Stimulated activated CD4-positive, alpha-beta T cell treated with anti-CD3 and anti-CD28 coated beads, Interleukin-15, amount 100 ng/mL, for 1 hour (primary cell): ENCODE measurements at places on chromosomes 5 and 9.

GRCh38 chr9:111236332-111236731, 93.7 kb downstream of the OR2K2 start:
- DNase-seq, result no peak

- DNase-seq, result no peak
These were observed 83.5 kb downstream of the ARHGAP26 start for GRCh38 chr5:142853682-142854081.

GRCh38 chr5:41118177-41118576, 47.0 kb upstream of the MROH2B start:
- DNase-seq, result no peak

- DNase-seq, result no peak
These were observed 261.0 kb downstream of the SEMA5A start for GRCh38 chr5:9284781-9285307.

- DNase-seq, result peak; percentile 38
These were observed 560 bp downstream of the DOCK2 start for GRCh38 chr5:169637549-169638121.

DNA sequence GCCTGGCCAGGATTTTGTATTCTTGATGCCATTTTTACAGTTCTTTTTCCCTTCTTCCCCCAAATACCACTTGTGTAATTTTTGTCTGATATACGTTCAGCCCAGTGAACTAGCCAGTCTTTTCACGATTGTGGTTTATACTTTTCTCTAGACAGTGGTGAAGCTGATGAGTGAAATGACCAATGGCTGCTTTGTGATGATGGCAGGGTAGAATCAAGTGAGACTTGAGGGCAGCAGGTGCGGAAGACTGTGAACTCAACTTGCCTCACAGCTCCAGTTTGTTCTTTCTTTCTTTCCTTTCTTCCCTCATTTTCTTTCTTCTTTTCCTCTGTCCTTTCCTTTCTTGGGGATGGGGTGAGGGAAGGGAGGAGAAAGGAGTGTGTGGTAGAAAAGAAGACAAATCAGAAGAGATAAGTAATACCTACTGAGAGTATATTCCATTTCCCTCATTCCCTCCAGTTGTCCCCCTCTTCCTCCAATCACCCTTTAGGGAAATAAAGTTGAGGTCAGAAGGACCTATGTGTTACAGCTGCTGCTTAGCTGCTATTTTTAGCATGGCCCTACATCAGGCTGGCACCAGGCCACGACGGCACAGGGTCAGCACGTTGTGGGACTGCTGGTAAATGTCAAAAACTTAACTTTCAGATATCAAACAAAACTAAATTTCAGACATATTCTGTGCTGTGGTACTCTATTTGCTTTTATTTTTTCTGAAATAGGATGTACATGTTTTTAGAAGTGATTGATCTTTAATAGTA, 12.3 kb downstream of the ZSWIM6 start:
- no peak for DNase-seq

GRCh38 chr5:142671801-142672200, 14.1 kb downstream of the FGF1 start:
- DNase-seq, result no peak

DNA sequence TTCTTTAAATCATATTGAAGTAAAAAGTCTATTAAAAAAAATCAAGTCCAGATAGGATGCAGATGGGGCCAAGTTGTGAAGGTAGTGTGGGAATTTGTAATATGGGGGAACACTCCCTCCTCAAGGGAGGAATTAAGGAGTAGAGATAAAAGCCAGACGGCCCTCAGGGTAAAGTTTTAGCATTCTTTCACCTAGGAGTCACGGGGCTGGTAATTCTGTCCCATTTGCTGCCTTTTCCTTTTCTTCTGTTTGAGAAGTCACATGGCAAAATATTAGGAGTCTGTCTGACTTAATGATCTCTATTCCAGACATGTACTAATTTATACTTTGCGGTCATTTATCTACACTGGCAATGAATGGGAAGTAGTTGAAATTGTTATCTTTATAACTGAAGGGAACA, 61.9 kb downstream of the SNX24 start:
- DNase-seq, result no peak

GRCh38 chr9:78399153-78399552, 102.2 kb downstream of the PSAT1 start:
- no peak for DNase-seq

DNA sequence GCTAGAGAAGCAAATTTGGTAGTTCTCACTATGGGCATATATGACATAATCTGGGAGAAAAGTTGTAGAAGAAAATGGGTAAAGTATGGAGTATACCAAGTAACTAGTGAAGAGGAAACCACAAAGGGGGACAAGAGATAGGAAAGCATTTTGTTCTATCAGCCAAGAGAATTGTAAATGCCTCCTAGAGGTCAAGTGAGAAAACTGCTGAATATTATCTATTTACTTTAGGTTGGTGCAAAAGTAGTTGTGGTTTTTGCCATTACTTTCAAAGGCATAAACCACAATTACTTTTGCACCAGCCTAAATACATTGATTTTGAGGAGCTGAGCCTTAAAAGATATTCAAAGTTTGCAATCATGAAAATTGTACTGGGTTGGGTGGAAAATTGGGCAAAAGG, 126.7 kb upstream of the GRHPR start:
- no peak for DNase-seq

GRCh38 chr9:16112116-16112515, 559.3 kb downstream of the CCDC171 start:
- no peak for DNase-seq

GRCh38 chr5:173341961-173342430, 13.8 kb upstream of the STC2 start:
- DNase-seq, result no peak

- no peak for DNase-seq
These were observed 825.9 kb upstream of the GRAMD2B start for GRCh38 chr5:125597338-125597737.

GRCh38 chr5:147321569-147321968, 86.7 kb downstream of the STK32A start:
- DNase-seq, result no peak

DNA sequence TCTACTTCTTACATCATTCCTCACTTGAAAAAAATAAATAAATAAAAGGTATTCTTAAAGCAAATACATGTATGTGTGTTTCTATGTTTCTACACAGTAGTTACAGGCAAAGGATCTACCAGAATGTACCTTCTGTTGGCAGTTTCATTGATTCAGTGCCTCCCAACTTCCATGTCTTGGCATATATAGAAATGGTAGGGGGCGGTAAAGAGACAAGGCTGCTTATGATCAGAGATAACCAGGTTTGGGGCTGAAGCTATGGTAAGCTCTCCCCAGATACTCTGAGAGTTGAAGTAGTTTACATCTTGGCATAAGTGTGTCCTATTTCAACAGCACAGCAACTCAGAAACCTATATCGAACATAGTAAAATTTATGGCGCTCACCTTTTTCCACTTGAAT, 1075.4 kb upstream of the C9orf72 start:
- DNase-seq, result no peak

GRCh38 chr5:141677415-141677814, 4.6 kb downstream of the ARAP3 start:
- no peak for DNase-seq

GRCh38 chr9:93108291-93109041, 12.4 kb downstream of the CARD19 start:
- no peak for DNase-seq

GRCh38 chr5:96294884-96295202, 138.2 kb downstream of the PCSK1 start:
- DNase-seq, result no peak

DNA sequence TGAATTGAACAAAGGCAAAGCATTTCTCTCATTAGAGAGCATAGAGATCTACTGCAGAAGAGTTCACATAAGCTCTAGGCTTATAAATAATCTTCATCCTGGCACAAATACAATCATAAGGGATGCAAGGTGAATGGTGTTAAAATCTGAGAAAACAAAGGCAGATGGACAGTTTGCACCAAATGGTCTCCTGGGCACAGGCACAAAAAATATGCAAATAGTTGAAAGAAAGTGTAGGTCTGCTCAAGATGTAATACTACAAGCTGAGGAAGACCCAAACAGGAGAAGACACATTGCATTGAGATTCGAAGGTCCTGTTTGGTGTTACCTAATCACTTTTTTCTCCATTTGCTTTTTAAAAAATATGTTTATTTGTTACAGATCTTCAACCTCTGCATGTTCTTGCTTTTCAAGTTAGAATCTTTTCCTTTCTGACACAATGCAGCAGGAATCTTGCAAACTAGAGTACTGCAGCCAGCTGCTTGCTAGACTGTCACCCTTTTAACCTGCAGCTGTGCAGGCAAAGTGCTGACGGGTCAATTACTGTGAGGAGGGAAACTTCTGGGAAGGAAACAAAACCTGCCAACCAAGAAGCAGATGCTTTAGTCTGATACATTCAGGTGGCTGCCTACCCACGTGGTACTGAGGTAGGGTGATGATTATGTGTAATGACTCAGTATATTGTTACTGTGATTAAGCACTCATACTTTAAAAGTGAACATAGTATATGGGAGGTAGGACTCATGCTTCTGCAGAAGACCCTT, 1048.6 kb upstream of the SEMA6A start:
- DNase-seq, result no peak

DNA sequence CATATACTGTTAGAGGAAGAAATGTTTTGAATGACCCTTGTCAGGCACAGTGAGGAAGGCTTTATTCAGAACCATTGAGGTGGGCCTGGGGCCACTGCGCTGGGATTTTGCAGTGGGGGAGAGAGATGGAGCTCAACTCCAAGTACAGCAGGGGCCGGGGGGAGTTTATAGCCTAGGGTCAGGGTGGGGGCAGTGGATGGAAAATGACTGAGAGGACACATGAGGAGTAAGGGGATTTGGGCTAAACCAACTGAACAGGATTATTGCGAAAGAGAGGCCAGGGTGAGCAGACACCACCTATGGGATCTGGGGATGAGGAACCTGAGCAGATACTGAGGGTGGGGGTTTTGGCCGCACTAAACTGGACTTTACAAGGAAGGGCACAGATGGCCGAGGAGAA, 6.3 kb downstream of the CEP72 start:
- DNase-seq, result no peak

- no peak for DNase-seq
These were observed 240.7 kb downstream of the CSNK1G3 start for GRCh38 chr5:123752552-123753179.

GRCh38 chr5:103356350-103357091, 98.0 kb downstream of the MACIR start:
- no peak for DNase-seq

- no peak for DNase-seq
These were observed 76.2 kb downstream of the SH3TC2 start for GRCh38 chr5:148986636-148987035.

DNA sequence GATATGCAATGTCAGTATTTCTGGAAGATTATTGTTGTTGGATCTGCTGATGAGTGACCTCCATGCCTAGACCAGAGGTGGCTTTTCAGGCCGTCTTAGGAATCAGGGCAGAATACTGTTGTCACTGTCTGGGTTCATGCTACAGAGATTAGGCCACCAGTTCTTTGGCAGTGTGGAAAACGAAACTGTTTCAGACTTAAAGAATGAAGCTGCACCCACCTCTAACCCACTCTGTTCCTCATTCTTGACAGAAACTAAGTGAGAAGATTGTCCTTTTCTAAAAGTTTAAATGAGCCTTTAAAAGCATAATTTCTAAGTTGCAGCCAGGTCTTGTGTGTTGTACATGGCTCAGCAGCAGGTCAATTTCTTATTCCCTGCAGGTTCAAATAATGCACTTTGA, 444.3 kb downstream of the ENC1 start:
- DNase-seq, result no peak

DNA sequence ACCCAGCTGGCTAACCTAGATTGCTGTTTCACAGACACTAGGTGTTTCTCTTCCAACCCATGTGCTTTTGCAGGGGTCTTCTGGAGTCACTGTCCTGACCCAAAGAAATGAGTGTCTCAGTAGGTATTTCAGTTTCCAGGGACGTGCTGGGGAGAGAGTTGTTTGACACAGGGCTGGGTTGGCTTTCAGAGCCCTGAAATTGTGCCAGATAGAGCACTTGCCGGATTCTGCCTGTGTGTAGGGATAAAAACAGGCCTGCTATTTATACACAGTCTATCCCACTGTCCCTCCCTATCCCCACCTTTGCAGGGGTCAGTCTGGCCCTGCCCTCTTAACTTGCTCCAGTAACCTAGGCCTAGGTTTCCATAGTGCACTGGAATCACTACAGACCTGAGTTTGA, 957 bp upstream of the HBEGF start:
- DNase-seq, result no peak

DNA sequence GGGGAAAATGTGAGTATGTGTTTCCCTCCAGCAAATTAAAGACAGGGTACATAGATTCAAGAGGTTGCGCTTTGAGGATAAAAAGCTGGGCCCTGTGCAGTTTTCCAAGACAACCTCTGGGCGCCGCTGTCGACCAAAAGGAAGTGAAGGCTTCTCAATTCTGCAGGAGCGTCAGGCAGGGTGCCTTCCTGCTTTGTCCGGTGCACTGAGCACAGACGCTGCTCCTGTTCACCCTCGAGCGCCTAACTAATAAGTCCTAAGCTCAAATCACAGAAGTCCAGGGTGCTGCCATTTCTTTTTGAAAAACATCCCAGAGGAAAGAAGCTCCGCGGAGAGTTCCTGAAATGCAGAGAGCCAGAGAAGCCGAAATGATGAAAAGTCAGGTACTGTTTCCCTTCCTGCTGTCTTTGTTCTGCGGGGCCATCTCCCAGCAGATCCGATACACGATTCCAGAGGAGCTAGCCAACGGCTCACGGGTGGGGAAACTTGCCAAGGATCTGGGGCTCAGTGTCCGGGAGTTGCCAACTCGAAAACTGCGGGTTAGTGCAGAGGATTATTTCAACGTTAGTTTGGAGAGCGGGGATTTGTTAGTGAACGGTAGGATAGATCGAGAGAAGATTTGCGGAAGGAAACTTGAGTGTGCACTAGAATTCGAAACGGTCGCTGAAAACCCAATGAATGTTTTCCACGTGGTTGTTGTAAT, at the start of gene PCDHGB1:
PCDHGB1 (plus strand) TSS at position 183 of the 703 bp plus-strand sequence; CDS start at position 345, 162 bp downstream.
- no peak for DNase-seq

GRCh38 chr9:116482740-116483139, 204.4 kb upstream of the TRIM32 start:
- no peak for DNase-seq

GRCh38 chr5:72598401-72599064, 91.3 kb upstream of the ZNF366 start:
- DNase-seq, result no peak

GRCh38 chr5:76657683-76658311, 34.6 kb upstream of the F2RL2 start:
- no peak for DNase-seq
